HEK293T (cell line): ENCODE measurements at places on chromosomes 1 and 21.
A peak's percentile ranks its signal among the peaks of the same experiment; 100 is the strongest.

DNA sequence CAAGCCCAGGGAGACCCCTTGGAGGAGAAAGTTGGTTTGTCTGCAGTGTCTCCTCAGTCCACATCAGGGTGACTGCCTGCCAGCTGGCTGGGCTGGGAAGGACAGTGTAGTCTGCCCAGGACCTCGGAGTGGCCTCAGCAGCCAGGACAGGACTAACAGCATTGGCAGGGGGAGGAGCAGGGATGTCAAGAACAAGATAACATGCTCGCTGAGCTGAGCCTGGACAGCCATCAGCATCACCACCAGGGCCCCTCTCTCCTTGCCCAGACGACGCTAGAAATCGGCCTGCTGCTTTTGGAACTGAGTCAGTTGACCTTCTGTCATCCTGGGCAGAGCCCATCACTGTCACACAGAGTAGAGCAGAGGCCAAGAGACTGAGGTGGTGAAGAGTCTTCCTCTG, 83.6 kb upstream of the CNTN2 start:
- no peak for DNase-seq

DNA sequence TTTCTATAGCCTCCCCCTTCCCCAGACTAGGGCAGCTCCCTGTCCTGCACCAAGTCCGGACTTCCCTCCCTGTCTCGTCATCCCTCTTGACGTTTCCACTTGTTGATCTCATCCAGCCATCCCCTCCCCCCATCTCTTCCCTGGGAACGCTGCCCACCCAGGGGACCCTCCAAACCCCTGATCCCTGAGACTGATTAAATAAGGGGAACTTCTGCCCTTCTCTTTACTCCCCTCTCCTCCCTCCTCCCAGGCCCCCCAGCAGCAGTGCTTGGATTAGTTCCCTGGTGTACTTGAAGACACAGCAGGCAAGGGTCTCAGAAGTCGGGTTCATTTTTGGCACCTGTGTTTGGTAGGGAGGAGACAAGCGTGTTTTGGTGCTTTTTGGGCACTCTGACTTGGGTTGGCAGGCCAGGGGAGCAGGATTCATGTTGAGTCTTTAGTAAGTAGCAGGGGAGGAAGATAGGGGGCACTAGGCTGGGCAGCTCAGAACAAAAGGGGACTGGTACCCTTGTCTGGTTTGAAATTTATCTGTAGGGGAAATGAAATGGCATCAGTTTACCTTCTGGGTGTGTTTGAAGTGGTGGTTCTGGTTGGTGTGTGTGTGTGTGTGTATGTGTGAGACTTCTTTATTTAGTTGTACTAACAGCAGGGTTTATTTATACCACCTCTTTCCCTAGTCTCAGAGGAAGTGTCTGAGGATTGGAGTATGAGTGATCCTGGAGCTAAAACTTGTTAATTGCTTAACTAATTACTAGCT, 11.1 kb downstream of the VANGL2 start:
- DNase-seq: no peak

DNA sequence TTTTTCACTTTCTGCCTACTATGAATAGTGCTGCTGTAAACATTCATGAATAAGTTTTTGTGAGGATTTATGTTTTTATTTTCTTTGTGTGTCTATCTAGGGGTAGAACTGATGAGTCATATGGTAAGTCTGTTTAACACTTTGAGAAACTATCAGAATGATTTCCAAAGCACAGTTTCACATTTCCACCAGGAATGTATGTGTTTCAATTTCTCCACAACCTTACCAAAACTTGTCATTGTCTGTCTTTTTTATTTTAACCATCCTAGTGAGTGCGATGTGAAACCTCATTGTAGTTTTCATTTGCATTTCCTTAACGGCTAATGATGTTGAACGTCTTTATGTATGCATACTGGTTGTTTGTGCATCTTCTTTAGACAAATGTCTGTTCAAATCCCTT, 23.5 kb downstream of the RNASEL start:
- DNase-seq: no peak

DNA sequence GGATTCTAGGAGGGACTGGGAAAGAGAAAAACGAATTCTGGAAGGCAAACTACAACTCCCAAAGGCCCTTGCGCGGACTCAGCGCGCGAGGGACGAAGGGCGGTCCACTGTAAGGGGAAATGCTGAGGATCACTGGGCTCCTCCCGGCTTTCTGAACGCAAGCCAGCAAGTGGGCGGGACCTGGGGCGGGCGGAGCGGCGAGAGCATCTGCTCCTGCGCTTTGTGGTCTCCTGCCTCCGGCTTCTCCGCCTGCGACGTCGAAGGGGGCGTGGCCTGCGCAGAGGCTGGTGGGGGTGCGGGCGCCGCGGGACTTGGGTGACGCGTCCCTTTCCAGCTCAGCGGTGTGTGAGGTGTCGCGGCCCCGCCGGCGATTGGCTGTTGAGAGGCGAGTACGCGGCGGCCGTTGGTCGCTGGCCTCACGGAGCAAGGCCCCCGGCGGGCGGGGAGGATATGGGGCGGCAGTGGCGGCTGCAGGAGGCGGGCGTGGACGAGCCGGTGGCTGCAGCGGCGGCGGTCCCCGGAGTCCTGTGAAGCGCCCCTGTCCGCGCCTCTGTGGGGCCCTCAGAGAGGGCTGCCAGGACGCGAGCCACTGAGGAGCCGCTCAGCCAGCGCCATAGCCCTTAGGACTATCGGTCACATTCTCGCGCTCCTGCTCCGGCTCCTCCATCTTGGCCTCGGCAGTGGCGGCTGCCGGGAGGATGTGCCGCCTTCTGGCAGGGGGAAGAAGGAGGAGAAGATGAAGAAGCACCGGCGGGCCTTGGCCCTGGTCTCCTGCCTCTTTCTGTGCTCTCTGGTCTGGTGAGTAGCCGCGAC, at the start of gene SUCO:
TSS of gene SUCO (plus strand) at position 451 of the 813 bp plus-strand sequence. CDS start at position 737, 286 bp downstream.
- peak; percentile 98 for DNase-seq

- no peak for DNase-seq
Measured at GRCh38 chr1:78292361-78292760, 198.4 kb upstream of the PTGFR start.

DNA sequence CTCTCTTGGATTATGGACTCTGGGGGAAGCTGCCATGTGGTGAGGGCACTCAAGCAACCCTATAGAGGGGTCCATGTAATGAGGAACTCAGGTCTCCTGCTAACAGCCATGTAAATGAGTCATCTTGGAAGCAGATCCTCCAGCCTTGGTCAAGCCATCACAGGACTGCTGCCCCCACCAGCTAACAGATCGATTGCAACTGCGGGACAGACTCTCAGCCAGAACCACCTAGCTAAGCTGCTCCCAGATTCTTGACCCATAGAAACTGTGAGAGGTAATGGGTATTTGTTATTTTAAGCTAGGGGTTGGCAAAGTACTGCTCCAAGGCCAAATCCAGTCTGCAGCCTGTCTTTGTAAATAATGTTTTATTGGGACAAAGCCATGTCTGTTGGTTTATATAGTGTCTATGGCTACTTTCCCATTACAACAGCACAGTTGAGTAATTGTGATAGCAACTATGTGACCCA, 27.6 kb upstream of the MAP3K7CL start:
- DNase-seq: no peak

- DNase-seq: no peak
Measured at GRCh38 chr1:47701741-47702515, 264.1 kb downstream of the FOXD2 start.

DNA sequence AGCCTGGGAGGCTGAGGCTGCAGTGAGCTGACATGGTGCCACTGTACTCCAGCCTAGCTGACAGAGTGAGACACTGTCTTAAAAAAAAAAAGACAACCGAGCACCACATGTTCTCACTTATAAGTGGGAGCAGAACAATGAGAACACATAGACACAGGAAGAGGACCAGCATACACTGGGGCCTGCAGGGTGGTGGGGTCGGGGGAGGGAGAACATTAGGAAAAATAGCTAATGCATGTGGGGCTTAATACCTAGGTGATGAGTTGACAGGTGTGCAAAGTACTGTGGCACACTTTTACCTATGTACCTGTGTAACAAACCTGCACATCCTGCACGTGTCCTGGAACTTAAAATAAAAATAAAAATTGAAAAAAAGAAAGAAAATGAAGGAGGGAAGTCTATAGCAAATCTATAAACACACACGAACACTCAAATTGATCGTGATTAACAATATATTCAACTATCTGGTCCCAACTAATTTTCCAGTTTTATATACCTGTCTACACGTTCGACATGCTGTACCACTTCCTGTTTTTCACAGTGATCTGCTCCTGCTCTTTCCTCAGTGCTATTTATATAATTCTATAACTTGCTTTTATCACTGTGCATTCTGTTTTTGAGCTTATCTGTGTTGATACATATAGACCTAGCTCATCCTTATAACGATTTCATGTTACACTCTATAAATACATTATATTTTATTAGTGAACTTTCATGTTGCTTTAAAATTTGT, 27.2 kb downstream of the AK5 start:
- DNase-seq: no peak

- DNase-seq: no peak
Measured at GRCh38 chr1:247212012-247212411, 40.2 kb upstream of the ZNF124 start.

DNA sequence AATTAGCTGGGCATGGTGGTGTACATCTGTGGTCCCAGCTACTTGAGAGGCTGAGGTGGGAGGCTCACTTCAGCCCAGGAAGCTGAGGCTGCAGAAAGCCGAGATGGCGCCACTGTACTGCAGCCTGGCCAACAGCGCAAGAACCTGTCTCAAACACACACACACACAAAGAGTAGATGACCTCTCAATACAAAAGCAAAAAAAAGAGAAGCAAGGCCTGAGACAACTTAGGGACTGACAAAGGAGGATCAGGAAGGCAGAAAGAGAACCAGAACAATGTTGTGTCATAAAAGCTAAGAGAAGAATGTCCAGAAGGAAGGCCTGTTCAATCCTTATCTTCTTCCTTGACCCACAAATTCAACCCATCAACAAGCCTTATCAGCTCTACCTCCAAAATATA, 18.5 kb downstream of the WASF2 start:
- no peak for DNase-seq

DNA sequence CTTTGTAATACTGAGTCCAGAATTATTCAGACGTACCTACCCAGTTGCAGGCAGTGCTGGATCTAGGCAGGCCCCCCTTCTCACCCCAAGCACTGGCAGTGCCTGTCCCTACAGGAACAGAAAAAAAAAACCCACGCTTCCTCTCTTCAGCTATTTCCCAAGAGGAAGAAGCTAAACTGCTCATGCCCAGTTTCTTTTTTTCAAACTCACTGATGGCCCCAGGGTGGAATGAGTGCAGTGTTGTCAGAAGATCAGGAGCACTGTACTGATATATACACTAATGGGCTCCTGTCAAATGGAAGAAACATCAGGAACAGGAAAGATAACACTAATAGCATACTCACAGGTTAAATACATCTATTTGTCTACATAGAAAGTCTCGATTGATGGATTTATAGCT, 28.2 kb upstream of the DOCK7 start:
- no peak for DNase-seq

DNA sequence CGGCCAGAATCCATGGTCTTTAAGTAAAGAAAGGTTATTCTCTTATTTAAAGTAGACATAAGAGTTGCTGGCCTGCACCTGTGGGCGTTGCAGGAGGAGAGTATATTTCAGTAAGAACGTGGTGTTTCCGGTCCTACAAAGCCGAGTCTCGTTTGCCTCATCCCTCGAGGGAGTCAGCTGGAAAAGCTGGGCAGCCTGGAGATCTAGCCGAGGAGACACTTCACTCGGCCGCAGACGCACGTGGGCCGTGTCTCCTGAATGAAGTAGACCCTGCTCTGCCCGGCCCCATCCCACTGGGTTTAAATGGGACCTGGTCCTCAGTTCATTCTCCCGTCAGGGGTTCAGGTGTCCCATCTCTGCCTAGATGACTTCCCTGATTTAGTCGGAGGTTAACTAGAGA, 14.9 kb downstream of the SLC45A1 start:
- DNase-seq: no peak

GRCh38 chr1:115184260-115184950, 95.1 kb upstream of the TSPAN2 start:
- DNase-seq: no peak

- DNase-seq: no peak
Measured at GRCh38 chr1:231990388-231990787, 363.8 kb downstream of the DISC1 start.

DNA sequence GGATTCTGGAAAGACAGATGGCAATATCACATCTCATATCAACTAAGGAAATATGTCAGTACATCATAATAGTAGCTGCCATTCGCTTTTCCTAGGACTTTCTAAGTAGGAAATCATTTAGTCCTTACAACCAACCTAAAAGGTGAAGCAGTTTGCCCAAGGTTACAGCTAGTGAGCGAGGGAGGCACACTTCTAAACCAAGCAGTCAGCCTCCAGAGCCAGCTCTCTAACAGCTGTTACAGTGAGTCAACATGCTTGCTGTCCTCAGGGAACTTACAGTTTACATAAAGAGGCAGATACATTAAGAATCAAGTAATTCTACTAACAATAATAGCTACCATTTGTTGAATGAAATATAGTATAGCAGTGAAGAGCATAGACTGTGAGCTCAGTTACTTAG, 57.1 kb downstream of the GIPC2 start:
- no peak for DNase-seq

- DNase-seq: no peak
Measured at GRCh38 chr1:94777281-94777680, 42.9 kb upstream of the SLC44A3 start.

- no peak for DNase-seq
Measured at GRCh38 chr1:96722958-96723357, 1.4 kb downstream of the PTBP2 start.

DNA sequence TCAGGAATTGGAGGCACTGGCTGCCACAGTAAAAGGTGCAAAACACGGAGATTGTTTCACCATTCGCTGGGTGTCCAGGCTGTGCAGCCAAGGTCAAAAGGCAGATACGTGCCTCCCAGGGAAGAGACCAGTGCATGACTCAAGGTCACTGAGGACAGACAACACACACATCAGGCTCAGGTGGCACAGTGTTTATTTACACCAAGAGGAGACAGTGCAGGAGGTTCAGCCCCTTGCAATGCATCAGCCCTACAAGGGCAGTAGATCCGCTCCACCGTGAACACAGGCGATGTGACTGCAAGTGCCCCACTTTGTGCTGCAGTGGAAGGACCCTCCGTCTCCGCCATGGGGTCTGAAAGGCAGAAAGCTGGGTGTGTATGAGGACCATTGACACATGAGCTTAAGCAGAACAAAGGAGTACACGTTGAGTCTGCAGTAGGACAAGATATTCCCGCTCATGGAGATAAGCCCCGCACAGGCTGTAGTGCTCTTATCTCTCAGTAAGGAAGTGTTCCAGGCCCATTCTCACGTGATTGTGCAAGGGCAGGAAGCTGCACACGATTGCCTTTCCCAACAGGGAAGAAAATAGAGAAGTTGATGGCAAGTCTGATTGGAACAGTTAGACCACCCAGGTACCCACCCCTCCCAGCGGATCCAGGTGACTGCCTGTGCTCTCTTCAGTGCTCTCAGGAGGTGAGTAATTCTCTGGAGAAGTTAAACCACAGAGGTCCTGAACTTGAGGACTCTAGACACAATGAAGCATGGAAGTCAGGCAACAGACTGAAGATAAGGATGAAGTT, 37.5 kb upstream of the QSOX1 start:
- DNase-seq: no peak

DNA sequence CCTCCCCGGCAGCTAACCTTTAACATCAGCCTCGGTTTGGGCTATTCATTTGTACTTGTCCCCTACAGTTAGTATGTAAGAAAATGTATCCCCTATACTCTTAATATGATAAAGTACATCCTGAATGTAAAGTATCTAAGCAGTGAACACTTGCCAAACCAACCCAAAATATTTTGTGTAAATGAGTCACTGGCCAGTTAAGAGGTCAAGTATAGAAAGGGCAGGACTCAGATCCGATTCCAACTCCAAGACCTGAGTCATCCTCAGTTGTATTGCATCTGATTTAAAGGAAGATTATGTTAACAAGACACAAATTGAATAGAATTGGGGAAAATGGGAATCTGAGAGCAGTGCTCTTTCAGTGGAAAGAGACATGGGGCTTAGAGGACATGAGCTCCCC, 84.4 kb downstream of the CD58 start:
- DNase-seq: no peak
